Nephron progenitor cell (in vitro differentiated cells): ENCODE measurements at places on chromosomes 3 and 15.

- peak; percentile 36 for DNase-seq
Observed at GRCh38 chr3:45841420-45841756, 531 bp downstream of the LZTFL1 start.

DNA sequence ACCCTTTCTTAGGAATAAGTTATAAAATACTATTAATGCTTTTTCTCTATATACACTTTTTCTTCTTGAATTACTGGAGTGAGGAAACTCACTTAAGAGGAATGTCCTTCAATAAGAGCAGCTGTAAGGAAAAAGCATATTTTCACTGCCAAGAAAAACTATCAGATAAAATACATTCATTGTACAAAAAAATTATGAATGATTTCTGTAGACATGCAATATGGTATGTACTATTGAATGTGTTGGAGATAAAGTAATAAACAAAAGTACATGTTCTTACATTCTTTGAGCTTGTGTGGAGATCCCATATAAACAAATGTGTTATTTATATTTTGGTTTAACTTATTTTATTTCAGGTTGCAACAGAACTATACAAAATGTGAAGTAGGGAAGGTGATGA, 241.0 kb upstream of the ZNF717 start:
- no peak for DNase-seq

- no peak for DNase-seq
Observed at GRCh38 chr15:65409036-65409631, 13.6 kb downstream of the IGDCC4 start.

- no peak for DNase-seq
Observed at GRCh38 chr3:45958321-45958791, 15.1 kb downstream of the CXCR6 start.

- DNase-seq: peak; percentile 65
Observed at GRCh38 chr15:81001152-81002008, 657 bp downstream of the TLNRD1 start.

GRCh38 chr3:44077267-44077666, 164.4 kb upstream of the TOPAZ1 start:
- no peak for DNase-seq

GRCh38 chr15:90336705-90337141, 15.4 kb upstream of the ZNF774 start:
- DNase-seq: no peak

DNA sequence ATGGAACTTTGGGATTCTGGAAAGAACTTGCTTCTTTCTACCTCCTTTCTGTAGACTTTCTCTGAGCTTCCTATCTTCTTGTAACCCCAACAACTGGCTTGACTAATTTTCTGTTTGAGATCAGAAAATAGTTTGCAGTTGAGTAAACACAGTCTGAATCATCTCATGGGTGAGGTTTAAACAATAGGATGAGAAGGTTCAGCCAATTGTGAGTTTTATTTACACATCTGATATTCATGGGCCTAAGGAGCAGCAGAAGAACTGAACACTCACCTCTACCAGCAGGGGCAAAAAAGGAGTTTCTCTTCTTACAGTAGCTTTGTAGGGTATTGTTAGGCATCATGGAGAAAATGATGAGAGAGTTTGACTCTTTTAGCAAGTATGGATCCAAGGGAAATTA, 54.2 kb downstream of the DTWD1 start:
- no peak for DNase-seq

- DNase-seq: no peak
Observed at GRCh38 chr15:73867956-73868355, 5.4 kb upstream of the TBC1D21 start.

DNA sequence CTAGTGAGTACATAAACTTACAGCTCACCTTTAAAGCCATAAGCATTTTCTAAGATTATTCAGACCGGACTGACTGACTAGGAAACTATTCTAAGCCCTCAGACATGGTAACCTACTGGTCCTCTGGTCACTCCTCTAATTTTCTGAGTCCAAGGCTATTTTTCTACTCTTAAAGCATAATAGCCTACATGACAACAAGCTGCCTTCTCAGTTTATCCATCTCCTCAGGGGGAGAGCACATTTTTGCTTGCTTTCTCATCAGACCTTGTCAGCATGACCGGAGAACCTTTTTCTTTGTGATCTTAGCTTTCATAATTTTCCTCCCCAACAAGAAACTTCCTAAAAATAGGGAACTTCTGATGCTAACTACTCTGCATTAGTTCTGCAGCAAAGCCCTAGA, 38.4 kb downstream of the UBP1 start:
- DNase-seq: no peak

DNA sequence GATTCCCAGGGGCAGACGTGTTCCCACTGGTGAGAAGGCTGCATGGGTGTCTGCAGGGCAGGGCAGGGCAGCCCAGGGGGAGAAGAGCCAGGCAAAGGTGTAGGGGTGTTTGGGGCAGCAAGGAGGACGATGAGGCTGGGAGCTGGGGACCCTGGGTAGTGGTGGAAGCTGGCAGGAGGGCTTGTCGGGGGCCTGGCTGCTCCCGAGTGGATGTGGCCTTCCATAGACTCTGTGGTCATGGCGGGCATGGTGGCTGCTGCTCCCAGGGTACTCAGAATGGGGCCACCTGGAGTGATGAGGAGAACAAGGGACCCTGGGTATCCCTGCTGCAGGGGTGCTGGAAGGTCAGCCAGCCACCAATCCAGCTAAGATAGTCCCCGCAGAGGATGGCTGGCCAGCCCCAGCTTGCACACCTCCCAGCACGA, 107.5 kb downstream of the WNT7A start:
- DNase-seq: no peak

DNA sequence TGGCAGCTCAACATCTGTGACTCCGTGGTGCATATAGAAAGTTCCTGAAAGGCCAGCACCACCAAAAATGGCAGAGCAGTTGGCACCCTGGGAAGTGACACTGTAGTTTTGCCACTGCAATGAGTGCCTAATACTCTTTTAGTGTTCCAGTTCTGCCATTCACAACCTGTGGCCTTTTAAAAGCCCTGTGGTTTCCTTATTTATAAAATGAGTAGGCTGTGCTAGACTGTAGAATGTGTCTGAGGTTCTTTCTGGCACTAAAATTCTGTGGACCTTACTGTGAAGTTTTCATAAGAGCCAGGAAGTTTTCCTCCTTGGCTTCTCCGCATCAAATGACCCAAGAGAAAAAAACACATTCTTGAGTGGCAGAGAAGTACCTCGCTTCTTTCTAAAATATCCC, 74.1 kb downstream of the MME start:
- no peak for DNase-seq

DNA sequence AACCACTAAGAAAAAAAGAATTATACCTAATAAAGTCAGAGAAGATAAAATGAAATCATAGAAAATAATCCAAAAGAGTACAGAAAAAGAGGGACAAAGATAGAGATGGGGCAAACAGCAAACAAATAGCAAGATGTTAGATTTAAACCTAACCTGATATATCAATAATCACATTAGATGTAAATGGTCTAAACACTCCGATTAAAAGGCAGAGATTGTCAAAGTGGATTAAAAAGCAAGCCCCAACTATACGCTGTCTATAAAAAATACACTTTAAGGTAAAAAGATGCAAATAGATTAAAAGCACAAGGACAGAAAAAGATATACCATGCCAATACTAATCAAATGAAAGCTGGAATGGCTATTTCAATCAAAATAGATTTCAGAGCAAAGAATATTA, 16.8 kb downstream of the ADPGK start:
- no peak for DNase-seq

DNA sequence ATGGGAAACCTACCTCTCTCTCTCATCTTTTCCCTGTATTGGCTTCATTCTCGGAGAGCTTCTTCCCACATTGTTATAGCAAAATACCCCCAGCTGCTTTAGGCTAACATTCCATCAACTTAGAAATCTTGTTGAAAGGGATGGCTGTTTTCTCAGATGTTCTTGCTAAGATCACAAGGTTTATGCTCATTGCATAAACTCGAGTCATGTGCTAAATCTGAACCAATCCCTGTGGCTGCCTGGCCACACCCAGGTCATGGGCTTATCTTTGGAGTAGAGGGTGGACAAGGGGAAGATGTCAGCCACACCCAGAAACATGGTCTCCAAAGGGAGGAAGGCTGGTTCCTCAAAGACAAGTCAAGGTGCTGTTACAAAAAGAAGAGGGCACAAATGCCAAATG, 150.6 kb upstream of the UMPS start:
- DNase-seq: no peak

DNA sequence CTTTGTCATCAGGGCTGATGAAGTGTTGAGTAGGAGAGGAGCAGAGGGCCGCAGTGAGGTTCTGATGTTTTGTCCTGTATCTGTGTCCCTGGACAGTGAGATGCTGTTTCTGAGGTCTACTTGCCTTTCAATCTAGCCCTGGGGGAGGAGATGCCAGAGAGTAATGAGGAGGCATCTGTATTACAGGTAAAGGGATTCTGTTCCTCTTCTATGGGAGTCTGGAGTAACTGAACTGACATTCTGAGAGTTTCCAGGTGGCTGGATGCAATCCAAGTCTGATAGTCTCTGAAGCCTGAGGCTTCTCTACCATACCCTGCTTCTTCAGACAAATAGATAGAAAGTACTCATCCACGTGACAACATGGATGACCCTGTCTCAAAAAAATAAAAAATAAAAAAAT, 60.9 kb downstream of the IL12A start:
- no peak for DNase-seq

DNA sequence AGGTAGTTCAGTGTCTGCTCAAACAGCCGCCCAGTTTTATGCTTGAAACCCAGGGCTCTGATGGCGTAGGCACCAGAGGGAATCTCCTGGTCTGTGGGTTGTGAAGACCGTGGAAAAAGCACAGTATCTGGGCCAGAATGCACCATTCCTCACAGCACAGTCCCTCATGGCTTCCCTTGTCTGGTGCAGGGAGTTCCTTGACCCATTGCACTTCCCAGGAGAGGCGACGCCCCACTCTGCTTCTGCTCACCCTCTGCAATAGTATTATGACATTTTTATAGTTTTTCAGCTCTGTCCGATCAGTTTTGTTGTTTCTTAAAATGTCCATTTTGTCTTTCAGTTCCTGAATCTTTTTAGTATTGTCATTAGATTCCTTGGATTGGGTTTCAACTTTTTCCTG, 343.5 kb downstream of the EDEM1 start:
- DNase-seq: no peak
